ENCODE measurements at places on chromosomes 3 and 15.

- no peak for DNase-seq
These were observed 15.1 kb downstream of the PDZRN3 start for GRCh38 chr3:73609655-73610054.

DNA sequence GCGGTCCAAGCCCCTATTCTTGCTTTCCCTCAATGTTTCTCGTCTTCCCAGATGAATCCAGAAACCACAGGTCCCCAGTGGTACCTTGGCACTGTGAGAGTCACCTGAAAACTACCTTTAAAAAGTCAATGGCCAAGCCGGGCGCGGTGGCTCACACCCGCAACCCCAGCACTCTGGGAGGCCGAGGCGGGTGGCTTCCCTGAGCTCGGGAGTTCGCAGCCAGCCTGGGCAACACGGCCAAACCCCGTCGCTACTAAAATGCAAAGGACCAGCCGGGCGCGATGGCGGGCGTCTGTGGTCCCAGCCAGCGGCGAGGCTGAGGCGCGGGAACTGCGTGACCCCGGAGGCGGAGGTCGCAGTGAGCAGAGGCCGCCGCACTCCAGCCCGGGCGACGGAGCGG is 285.9 kb downstream of the CHL1 start:
- no peak for DNase-seq

GRCh38 chr3:65836047-65836446 is 202.7 kb downstream of the MAGI1 start:
- DNase-seq: no peak

DNA sequence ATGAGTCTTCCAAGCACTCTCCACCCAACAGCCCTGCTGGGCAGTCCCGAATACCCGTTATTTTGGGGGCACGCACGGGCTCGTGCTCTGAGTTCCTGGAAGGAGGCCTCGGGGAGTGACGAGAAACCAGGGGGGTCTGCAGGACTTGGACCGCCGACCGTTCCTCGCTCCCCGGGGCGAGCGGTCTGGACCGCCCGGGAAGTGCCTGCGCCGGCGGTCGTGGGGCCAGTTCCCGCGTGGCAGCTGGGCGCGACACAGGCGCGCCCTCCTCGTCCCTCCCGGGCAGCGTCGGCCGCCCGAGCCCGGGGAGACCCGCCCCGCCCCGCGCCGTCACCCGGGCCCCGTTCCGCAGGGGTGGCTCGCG is 387 bp downstream of the GNB4 start:
- peak; percentile 64 for DNase-seq

DNA sequence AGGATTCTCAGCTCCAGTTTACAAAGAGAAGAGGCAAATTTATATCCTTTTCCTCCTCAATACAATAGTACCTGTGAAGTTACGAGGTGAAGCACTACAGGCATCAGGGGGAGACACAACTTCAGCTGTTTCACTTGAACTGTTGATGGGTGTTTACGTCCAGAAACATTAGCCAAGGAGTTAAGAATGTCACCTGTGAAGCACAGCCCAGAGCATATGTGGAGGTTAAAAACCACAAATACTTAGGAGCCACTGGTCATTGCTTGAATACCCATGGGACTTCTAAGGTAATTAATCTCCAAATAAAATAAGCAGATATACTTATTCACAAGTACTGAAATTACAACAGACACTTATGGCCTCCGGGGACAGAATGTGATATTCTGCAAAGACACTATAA is 246.5 kb downstream of the ULK4 start:
- DNase-seq: no peak

DNA sequence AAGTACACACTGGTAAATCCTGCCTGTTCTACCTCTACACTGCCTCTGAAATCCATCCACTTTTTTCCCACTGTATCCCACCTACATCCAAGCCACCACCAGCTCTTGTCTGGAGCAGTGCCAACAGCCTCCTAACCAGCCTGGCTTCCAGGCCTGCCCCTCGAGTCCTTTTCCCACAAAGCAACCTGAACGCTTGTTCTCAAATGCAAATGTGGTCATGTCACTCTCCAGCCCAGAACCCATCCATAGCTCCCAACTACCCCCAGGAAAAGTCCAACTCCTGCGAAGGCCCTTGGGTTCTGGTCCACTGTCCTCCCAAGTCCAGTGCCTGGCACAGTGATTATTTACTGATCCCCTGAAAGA is 83.8 kb downstream of the SEMA5B start:
- DNase-seq: no peak

GRCh38 chr3:123853686-123854372 is 30.3 kb downstream of the MYLK start:
- DNase-seq: no peak

DNA sequence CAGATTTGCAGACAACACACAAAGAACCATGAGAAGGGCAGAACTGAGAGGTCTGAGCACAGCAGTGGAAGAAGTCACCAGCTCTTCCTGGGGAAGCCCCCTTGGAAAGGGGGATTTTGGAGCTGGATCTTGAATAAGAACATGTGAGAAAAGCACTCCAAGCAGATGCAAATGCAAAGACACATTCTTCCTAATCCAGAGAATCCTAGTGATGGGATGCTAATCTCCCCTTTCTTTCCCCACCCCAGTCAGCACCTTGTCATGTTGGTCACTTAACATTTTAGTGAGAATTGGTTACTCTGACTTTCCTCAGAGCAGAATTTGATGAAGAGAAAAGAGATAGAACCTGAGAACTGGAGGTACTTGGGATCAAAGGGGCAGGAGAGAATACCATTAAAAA is 148.5 kb downstream of the SSR3 start:
- no peak for DNase-seq

DNA sequence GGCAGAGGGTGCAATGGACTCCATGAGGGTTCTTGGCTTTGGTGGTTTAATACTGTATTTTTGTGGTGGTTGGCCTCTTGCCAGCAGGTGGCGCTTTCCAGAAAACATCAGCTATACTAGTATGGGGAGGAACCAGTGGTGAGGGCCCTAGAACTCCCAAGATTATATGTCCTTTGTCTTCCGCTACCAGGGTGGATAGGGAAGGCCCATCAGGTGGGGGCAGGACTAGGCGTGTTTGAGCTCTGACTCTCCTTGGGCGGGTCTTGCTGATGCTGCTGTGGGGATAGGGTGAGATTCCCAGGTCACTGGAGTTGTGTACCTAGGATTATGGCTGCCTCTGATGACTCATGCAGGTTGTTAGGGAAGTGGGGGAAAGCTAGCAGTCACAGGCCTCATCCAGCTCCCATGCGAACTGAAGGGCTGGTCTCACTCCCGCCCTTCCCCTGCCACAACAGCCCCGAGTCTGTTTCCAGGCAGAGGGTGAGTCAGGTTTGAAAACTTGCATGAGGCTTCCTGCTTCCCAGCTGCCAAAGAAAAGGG is 357.7 kb downstream of the OTOL1 start:
- peak; percentile 63 for DNase-seq

DNA sequence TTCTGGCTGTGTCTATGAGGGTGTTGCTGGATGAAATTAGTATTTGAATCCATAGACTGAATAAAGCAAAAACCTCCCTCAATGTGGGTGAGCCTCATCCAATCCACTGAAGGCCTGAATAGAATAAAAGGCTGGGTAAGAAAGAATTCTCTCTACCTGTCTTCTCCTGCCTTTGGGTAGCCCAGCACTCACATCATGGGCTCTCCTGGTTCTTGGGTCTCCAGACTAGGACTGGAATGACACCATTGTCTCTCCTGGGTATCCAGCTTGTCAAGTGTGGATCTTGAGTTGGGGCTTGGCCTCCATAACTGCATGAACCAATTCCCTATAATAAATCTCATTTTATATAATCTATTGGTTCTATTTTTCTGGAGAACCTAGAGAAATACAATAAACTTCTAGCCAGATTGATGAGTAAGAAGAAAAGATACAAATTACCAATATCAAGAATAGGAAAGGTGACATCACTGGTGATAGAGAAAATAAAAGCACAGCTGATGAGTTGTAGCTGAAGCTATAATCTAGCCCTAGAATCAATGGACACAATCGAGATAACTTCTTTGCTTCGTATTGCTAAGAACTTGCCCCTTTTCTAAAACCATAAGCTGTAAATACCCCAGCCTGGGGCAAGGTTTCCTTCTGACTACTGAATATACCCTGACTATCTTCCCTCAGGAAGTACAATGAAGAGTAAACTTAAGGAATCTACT is 106.4 kb downstream of the ANO10 start:
- no peak for DNase-seq

DNA sequence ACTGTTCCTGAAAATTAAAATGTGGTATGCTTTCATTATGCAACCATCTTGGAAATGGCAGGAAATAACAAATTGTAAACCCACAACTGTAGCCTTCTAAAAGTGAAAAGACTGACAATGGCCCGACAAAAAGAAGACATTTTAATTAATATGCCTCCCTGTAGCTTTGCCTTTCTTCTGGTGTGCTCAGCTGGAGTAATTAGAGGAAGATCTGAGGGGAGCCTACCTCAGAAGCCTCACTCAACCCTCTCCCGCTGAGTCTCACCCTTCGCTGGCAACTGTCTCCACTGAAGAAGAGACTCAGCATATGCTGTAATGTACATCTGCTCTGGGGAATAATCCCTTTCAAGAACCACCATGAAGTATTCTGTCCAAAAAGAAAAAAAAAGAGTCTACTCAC is 104.7 kb upstream of the SETMAR start:
- DNase-seq: no peak

DNA sequence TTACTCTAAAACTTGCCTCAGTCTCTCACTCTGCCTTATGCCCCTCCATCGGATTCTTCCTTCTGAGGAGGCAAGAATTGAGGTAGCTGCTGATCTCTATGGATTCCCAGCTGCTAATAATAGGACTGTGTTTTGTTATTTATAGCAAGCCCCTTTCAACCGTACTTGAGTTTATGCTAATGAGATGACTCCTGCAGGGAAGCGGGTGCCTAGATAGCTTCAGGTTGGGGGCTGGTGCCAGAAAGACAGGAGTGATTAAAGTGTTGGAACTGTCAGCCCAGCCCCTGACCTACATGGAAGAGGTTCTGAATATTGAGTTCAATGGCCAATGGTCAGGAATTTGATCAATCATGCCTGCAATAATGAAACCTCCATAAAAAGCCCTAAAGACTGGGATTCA is 21.8 kb upstream of the LIMD1 start:
- DNase-seq: no peak

- no peak for DNase-seq
These were observed 28.0 kb downstream of the WDR76 start for GRCh38 chr15:43854801-43855200.

- DNase-seq: no peak
These were observed 253.5 kb upstream of the ZPLD1 start for GRCh38 chr3:102181175-102181920.

DNA sequence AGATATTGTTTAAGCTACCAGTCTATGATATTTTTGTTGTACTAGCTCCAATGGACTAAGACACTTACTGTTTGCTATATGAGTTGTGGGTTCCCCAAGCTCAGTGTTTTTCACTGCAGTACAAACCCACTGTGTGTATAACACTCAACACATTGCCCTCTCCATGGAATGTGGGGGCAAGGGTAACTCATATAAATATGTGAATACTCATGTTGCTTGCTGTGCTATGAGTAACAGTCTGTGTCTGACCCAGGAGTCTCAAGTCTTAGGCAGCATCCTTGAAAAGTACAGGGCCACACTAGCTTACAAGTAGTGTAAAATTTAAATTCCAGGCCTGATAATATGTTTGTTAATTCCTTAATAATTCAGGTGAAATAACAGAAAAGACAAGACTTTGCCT is 22.5 kb upstream of the CNTN3 start:
- no peak for DNase-seq

GRCh38 chr3:66224220-66224619 is 3.4 kb downstream of the SLC25A26 start:
- DNase-seq: no peak

- no peak for DNase-seq
These were observed 6.6 kb downstream of the MOBP start for GRCh38 chr3:39474126-39474515.

DNA sequence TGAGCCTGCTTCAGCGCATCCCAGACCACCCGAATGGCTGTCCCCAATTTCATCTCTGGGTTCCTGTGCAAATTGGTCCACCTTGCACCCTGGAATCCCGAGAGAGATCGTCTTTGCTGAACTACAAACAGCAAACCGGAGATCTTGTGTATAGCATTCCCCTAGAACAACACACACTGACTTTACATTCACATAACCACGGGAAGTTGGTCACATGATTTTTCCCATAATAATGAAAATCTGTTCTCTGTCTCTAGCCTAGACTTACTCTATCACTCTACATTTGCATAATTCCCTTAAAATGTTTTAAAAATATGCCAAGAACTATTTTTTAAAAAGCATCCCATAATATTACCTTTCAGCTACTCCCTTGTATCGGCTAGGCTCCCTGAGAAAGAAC is 34.6 kb downstream of the CTSH start:
- no peak for DNase-seq

- no peak for DNase-seq
These were observed 62.1 kb downstream of the HOMER2 start for GRCh38 chr15:82890338-82890994.

- peak; percentile 55 for DNase-seq
These were observed 10.3 kb downstream of the SKIL start for GRCh38 chr3:170367797-170368196.

- no peak for DNase-seq
These were observed 10.6 kb downstream of the FAM131A start for GRCh38 chr3:184348057-184348382.

DNA sequence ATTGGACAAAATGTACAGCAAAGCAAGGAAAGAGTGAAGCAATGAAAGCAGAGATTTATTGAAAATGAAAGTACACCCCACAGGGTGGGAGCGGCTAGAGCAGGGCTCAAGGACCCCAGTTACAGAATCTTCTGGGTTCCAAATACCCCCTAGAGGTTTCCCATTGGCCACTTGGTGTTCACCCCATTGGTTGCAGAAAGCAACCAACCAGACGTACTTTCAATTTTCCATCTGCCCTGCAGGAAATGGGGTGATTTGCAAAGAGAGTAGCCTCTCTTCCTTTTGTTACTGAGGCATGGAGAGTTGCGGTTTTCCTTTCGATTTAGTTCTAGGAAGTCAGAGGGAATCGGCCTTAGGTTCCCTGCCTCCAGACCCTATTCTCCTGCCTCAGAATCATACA is 2.4 kb downstream of the PML start:
- DNase-seq: peak; percentile 78

GRCh38 chr3:197798863-197799262 is 7.8 kb downstream of the LRCH3 start:
- no peak for DNase-seq

DNA sequence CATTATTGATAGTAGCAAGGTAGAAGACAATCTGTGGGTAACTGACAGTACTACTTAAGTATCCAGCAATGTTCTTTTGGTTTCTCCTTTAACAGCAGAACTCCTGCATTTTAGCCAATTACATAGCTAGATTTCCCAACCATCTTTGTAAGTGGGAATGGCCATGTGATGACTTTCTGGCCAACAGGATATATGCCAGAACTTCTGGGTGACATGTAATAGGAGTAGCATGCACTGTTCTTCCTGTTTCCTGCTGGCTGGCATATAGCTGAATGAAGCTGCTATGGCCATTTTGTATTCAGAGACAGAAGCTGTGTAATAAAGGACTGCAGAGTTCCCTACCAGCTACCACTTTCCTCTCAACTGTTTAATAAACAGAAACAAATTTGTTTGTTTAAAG is 18.0 kb downstream of the SPICE1 start:
- no peak for DNase-seq
